ENCODE measurements at places on chromosomes 12 and 14.
A peak's percentile ranks its signal among the peaks of the same experiment; 100 is the strongest.

- no peak for DNase-seq
Observed at GRCh38 chr14:63266106-63266505, 52.6 kb downstream of the GPHB5 start.

DNA sequence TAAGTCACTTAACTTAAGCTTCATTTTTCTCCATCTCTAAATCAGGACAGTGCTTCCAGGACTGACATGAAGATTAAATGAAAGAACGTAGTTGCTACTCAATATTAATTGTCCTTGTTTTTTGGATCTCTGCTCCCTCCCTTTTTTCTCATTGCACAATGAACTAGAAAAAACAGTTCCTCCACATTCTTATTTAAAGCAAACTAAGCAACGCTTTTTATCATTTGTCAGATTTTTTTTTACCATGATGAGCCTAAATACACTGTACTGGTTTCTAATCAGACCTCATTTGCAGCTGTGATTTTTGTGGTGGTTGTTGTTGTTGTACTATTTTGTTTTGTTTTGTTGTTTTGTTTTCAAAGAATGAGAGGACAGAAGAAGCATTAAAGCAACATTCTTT lies 23.2 kb upstream of the PARP11 start:
- no peak for DNase-seq

DNA sequence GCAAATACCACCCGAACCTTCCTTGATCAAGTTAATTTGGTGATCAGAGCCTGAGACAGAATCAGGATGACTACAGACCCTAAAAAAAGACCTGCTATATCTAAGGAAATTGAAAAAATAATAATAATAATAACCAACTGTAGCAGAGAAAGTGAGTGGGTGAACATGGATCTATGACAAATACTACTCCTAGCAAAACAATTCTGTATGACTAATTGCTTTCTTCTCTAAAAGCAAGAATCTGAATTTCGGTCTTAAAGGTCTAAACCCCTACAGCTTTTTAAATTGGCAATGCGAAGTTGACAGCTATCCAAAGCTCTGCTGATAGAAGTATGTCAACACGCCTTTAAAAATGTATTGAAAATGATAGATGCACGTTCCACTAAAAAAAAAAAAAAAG lies 102.2 kb downstream of the PRKAB1 start:
- DNase-seq, result no peak

DNA sequence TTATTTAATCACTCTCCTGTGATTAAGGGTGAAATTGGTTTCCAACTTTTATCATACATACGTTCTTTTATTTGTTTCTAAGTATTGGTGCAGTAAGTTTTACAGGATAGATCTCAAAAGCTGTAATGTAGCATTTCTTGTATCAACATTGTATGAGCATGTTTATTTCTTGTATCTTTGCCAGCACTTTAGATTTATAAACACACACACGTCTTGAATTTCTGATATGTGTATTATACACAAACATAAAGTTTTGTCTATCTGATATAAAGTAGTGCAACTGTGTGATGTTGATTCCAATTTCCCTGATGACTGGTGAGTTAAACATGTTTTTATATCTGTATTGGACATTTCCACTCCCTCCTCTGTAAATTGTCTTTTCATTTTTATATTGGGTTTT lies 134.7 kb downstream of the NOVA1 start:
- DNase-seq, result no peak

- no peak for DNase-seq
Observed at GRCh38 chr12:1927751-1928351, 9.4 kb upstream of the CACNA2D4 start.

GRCh38 chr14:93906341-93907329 lies 20.5 kb upstream of the FAM181A start:
- DNase-seq, result no peak

- DNase-seq, result no peak
Observed at GRCh38 chr12:1692895-1693610, 2.2 kb downstream of the ADIPOR2 start.

GRCh38 chr14:95601650-95602049 lies 66.8 kb downstream of the GLRX5 start:
- DNase-seq, result no peak

- DNase-seq, result no peak
Observed at GRCh38 chr12:3300833-3301401, 190.1 kb upstream of the PRMT8 start.

- no peak for DNase-seq
Observed at GRCh38 chr12:51951843-51952722, 584 bp downstream of the ACVR1B start.

GRCh38 chr14:74940956-74941565 lies 14.3 kb downstream of the PGF start:
- no peak for DNase-seq

GRCh38 chr12:128068211-128068610 lies 198.8 kb upstream of the TMEM132C start:
- no peak for DNase-seq

- no peak for DNase-seq
Observed at GRCh38 chr14:23006188-23006534, 3.8 kb downstream of the C14orf93 start.

DNA sequence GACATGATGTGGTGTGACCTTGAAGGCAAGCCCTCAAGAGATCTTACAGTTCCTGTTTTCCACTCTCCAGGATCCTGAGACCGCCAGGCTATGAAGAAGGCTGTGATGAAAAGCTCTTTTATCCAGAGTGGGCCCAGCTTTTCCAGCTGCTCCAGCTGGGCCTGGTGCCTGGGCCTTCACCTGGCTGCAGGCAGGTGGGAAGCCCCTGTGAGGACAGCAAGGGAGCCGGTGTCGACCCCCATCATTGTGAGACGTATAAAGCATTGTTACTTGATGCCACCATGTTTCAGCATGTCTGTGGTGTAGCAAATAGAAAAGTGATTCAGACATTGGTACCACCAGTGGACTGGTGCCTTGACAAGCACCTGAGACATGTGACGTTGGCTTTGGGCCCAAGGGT lies 190.2 kb downstream of the KIF26A start:
- DNase-seq, result no peak

DNA sequence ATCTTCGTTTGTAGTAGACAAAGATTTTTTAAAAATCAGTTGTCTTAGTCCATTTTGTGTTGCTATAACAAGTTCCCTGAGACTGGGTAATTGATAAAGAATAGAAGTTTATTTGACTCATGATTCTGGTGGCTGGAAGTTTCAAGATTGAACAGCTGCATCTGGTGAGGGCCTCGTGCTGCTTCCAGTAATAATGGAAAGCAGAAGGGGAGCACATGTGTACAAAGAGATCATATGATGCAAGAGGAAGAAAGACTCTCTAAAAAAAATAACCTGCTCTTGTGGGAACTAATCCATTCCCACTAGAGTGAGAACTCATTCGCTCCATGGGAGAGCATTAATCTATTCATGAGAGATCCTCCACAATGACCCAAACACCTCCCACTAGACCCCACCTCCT lies 24.8 kb downstream of the MUCL1 start:
- no peak for DNase-seq

GRCh38 chr12:98352218-98352811 lies 163.1 kb upstream of the TMPO start:
- DNase-seq, result peak; percentile 36

- no peak for DNase-seq
Observed at GRCh38 chr12:108949976-108950375, 70.1 kb downstream of the DAO start.

GRCh38 chr14:61561657-61562276 lies 133.5 kb upstream of the HIF1A start:
- peak; percentile 99 for DNase-seq

- peak; percentile 30 for DNase-seq
Observed at GRCh38 chr12:28938581-28939235, 210.4 kb upstream of the FAR2 start.

DNA sequence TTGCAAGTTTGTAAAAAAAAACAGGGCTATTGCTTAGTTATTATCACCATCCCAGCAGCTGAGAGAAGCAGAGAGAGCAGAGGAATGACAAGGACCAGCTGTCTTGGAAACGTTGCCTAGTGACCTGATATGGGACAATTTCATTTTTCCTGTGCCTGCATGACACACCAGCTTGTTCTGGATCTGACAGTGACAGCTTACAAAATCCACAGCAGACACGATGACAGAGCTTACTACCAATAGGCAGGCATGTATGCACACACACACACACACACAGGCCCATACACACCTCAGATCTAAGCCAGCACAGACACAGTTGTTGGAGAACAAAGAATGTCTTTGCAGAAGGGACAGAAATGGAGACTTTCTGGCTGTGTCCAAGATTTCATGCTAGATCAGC lies 25.4 kb downstream of the HSPB8 start:
- DNase-seq, result no peak

DNA sequence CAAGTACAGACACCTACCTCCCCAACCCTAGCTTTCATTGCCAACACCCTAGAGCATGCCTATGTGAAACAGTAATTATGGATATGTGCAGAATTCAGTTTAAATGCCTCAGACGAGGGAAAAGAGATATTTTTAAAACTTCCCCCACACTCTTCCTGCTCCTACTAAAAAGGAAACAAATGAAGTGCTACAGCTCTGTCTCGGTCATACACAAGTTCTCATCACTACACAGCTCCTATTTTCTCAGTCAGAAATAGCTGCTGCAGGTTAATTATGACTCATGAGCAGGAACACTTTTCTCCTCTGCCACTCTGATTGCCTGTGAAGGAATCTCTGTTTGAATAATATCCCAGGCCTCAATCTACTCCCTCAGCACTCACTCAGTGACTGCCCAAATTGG lies 703.6 kb upstream of the FLRT2 start:
- no peak for DNase-seq

DNA sequence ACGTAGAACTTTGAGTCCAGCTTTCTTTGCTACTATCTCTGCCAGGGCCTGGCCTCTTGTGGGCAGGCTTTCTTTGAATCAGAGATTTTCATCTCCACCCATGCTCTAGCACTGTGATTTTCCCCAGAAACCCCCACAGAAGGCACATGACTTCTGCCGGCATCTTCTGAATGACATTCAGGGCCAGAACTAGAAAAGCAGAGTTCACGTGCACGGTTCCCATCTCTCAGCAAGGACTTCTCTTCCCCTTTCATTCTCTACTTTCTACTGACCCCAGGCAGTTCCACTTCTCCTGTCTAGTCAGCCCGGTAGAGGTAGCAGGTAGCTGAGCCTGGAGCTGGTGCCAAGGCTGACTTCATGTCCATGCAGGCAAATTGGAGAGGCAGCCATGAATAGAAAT lies 26.9 kb downstream of the BATF start:
- DNase-seq, result no peak

DNA sequence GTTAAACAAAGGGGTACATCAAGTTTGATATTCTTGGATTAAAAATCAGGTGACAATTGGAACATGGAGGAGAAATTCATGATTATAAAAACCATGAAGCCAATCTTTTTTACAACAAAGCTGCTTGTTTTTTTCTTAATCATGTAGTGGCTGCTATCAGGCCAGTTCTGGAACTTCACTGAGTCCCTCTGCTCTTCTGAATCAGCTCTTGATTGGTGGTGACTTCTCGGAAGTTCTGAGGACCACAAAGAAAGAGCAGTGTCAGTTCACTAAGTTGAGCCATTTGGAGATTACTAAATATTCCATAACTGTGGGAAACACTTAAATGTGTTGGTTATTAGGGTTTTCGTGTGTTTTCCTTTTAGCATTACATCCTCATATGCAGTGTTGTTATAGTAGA lies 8.5 kb downstream of the EIF4B start:
- DNase-seq, result no peak

DNA sequence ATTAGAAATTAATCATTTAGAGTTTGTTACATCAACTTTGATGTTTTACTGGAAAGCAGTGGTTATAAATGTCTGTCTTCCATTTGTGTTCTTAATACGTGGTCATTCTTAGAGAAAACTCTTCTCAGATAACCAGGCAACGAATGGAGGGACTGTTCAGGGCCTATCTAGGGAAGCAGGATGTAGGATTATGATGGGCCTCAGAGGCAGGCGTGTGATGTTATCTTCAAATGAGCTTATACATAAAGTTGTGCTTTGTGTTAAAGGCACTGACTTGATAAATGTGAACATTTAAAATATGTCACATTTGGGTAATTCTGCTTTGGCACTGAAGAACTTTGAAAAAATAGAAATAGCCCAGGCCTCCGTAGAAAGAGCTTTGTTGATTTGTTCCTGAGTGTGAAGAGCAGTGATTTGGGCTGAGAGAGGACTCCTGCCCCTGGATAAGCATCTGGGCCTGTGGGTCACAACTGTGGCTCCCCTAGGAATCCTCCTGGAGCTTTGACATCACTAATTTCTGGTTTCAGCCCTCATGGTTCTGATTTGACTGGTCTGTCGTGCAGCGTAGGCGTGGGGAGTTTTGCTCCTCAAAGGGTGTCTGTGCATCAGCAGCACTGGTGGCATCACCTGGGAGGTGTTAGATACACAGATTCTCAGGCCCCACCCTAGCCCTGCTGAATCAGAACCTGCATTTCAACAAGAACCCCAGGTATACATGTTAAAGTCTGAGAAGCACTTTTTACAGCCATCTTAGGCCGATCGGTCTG lies 55.4 kb downstream of the SAMD4A start:
- DNase-seq, result no peak

DNA sequence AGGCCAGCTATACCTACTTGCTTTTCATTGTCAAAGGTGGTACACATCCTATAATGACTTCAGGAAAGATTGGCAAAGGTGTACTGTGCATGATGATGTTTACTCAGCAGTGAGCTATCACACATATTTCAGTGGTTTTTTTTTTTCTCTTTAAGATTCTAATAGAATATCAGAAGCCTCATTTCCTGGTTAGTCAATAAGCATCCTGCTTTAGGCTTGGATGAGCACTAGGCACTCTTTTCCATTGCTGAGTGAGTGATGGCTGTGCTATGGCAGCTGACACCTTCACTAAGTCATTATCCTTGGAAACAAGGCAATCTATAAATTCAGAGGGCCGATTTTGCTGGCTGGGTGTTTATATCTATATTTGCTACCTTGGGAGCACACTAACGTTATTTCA lies 161.1 kb upstream of the RASSF8 start:
- no peak for DNase-seq

- no peak for DNase-seq
Observed at GRCh38 chr12:5656836-5657235, 224.9 kb downstream of the NTF3 start.

GRCh38 chr12:13379531-13380188 lies 183.1 kb downstream of the EMP1 start:
- DNase-seq, result no peak
